ENCODE measurements at places on chromosomes 7 and 10. TPM values are rescaled to one million over a fixed set of nuclear protein-coding genes. Genes with fewer than 3 reads are reported as not detected.

PLAC9 gene
- 1.9 TPM for total RNA-seq

FLNC gene
- 286 TPM for total RNA-seq

CALCR gene
- not detected for total RNA-seq

PAXIP1 gene
- total RNA-seq, result 7.6 TPM

AKR1D1 gene
- not detected for total RNA-seq

SKIDA1 gene
- 1.1 TPM for total RNA-seq

Measured in uterine smooth muscle cell (primary cell).